ENCODE measurements at places on chromosomes 5 and 9.
A peak's percentile ranks its signal among the peaks of the same experiment; 100 is the strongest.

DNA sequence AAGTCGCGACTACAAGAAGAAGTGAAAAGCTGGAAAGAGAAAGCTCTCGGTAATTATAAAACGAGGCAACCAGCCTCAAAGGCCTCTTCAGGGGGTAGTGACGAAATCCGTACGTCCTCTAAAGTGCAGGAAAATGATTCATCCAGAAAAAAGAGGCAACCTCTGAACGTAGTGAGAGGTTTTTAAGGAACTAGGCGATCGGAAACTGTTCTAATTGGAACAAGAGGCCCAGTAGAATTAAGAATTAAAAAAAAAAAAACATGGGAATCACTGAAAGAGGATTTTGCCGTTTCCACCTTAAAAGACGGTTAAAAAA lies 1.0 kb downstream of the CSNK1A1 start:
- no peak for DNase-seq

- DNase-seq, result no peak
These were observed 543.1 kb upstream of the RIOK2 start for GRCh38 chr5:97726106-97726505.

- no peak for DNase-seq
These were observed 32.4 kb downstream of the TLE1 start for GRCh38 chr9:81656871-81657337.

DNA sequence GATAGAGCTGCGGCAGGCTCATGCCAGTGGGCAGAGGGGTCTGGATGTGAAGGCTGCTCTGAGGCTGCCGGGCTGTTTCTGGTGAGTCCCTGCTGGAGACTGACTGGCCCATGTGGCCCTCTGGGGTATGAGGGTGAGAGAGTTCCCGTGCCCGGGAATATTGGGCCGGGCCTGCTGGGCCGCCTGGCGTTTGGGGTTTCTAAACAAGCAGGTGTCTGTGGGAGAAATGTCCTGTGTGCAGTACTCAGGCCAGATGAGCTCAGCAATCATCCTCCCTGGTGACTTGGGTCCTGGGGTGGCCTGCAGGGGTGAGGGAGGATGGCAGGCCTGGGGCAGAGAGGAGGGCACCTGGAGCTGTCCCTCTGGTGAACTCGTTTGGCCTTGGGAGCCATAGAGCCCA lies 74.9 kb downstream of the MACROH2A1 start:
- no peak for DNase-seq

GRCh38 chr9:26813247-26813646 lies 79.4 kb downstream of the CAAP1 start:
- DNase-seq, result no peak

DNA sequence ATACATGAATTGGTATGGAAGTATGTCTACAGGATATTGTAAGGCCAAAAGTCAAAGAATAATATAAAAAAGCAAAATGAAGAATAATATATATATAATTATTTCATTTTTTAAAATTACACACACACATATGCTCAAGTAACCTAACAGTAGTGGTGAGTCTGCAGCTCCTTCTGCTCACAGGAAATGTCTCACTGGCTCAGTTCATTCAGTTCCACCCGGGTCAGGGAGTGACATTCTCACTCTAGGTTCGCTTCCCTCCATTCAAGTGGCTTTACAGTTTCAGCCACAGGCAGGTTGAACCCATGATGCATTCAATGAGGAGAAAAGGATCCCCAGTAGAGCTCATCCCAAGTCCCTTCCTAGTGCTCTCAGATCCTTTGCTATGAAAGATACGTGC lies 90.8 kb downstream of the SUSD1 start:
- DNase-seq, result no peak

- DNase-seq, result no peak
These were observed 331.8 kb downstream of the NDUFS4 start for GRCh38 chr5:53892224-53892623.

- no peak for DNase-seq
These were observed 11.2 kb upstream of the CACFD1 start for GRCh38 chr9:133448487-133448972.

DNA sequence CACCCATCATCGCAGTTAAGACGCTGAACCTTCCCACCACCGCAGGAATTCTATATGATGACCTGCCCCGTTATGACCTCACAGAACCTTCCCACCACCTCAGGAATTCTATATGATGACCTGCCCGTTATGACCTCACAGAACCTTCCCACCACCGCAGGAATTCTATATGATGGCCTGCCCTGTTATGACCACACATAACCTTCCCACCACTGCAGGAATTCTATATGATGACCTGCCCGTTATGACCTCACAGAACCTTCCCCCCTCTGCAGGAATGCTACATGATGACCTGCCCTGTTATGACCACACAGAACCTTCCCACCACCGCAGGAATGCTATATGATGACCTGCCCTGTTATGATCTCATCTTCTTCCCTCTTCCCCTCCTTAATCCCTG lies 64.3 kb downstream of the IRX1 start:
- DNase-seq, result no peak

- no peak for DNase-seq
These were observed 47.5 kb downstream of the TENT4A start for GRCh38 chr5:6760686-6761085.

GRCh38 chr9:105311306-105311705 lies 66.9 kb downstream of the SLC44A1 start:
- no peak for DNase-seq

GRCh38 chr9:81032030-81032572 lies 657.2 kb downstream of the TLE1 start:
- no peak for DNase-seq

- DNase-seq, result no peak
These were observed 71.0 kb downstream of the WNK2 start for GRCh38 chr9:93254806-93255493.

DNA sequence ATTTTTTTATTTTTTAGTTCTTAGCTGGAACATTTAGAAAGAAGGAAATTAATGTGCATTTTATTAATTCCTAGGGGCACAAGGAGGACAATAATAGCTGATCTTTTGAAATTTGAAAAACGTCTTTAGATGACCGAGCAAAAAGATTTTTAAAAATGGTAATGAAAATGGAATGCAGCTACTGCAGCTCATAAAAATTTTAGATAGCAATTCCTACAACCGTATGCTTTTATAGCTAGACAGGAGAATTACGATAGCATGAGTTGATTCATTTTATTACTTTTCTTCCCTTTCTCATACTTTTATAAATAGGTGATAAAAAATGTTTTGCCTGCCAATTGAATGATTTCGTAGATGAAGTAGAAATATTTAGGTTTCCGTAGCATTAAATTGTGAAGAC lies 13.7 kb upstream of the RUFY1 start:
- DNase-seq, result no peak

DNA sequence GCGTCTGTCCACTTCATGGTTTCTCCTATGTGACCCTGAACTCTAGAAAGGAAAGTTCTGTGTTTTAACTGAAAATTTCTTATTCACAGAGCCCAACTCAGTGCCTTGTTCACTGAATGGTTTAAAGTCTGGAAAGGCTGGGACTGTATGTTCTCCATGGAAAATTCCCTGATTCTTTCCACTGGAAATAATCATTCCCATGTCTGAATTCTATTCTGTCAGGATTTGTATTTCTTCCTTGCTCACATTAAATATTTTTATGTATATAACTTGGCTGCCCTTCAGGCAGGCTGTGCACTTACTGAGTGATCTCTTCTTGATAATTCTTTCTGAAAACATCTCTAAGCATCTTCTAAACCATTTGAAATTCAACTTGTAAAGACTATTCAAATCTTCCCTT lies 1126.9 kb upstream of the DMAC1 start:
- DNase-seq, result no peak

- no peak for DNase-seq
These were observed 133.0 kb upstream of the ASTN2 start for GRCh38 chr9:117547904-117548303.

GRCh38 chr9:25677301-25678146 lies 720 bp downstream of the TUSC1 start:
- DNase-seq, result peak; percentile 40

DNA sequence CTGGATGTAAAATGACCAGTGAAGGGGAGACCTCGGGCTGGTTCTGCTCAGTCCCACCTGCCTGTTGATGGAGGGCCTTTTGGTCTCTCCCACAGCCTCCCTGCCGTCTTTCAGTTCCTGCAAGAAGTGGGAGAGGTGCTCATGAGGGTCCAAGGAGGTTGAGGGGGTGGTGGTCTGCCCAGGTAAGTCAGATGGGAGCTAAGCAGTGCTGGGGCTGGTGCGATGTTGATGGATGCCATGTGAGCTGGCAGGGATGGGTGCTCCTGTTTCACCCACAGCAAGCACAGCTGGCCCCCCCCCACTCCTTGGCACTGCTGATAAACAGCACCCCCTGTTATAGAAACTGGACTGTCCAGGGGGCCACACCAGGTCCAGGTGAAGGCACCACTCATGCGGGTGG lies 145.6 kb downstream of the NSG2 start:
- no peak for DNase-seq

DNA sequence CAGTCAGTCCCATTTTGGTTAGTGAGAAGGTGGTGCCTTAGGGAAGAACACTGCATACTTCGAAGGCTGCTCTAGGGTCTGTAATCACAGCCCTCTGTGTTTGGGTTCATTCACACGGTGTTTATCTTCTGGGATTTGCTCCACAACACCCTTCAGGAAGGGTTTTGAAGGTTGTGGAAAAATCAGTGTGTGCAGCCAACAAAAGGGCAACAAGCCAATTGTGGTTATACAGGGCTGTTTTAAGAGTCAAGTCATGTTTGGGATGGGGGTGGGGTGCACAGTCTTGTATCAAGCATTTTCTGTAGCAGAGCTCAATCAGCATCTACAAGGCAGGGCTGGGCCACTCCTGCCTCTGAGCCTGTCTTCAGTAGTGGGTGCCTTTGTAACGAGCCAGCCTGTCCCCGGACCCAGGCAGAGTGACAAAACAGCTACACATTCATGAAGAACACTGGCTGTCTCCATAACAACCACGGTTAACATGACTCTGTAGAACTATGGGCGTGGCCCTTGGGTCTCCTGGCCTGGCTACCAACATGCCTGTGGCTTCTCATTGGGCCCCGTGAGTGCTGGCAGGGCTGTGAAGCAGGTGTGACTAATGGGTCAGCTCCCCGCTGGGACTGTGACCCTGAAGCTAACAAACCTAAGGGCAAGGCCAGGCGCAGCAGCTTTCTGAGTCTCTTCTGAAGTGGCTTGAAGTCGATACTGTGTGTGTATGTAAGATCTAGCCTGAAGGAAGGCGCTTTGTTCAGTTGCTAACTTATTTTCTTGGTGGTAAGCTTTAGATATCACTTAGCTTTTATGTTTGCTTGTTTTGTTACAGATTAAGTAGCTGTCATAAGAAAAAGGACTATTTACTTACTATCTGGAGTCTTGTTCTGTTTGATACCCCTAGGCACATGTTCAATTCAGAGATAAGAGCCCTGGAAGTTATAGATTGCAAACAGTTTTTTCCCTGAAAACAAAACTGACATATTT lies 27.9 kb upstream of the GOLM1 start:
- peak; percentile 63 for DNase-seq

DNA sequence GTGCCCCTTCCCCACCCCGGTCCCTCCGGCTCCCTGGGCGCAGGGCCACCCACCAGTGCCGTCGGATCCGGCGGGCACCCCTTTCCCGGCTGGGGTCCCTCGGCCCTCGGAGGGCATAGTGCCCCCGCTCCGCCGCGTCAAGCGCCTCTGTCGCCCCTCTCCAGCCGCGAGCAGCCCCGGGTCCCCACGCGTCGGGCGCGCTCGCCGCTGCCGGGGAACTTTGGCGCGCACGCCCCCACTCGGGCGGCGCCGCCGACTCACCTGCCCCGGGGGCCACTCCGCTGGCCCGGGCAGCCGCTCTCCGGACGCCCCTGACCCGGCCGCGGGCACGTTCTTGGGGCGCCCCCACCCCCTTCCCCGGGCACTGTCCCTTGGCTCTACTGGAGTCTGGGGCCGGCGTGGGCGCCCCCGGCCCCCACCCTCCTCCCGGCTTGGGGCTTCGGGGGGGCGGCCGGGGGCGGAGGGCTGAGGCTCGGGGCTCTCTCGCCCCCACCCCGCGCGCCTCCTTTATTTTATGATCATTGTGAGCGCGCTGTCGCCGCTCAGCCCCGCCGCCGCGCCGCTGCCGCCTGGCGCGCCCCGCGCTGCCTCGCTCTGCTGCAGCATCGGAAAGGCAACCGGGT lies 1.1 kb upstream of the FAM78A start:
- DNase-seq, result no peak

DNA sequence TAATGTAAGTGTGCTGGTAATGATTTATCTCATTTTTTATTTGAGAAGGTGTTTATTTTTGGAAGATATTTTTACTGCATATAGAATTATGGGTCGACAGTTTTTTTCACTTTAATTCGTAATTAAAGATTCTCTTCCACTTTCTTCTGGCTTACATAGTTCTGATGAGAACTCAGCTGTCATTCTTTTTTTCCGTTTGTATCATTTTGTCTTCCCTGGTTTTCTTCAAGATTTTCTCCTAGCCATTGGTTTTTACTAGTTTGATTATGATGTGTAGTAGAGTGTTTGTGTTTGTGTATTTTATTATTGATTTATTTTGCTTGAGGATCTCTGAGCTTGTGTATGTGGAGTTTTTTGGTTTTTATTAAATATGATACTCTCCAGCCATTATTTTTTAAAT lies 21.7 kb downstream of the SLF1 start:
- no peak for DNase-seq

DNA sequence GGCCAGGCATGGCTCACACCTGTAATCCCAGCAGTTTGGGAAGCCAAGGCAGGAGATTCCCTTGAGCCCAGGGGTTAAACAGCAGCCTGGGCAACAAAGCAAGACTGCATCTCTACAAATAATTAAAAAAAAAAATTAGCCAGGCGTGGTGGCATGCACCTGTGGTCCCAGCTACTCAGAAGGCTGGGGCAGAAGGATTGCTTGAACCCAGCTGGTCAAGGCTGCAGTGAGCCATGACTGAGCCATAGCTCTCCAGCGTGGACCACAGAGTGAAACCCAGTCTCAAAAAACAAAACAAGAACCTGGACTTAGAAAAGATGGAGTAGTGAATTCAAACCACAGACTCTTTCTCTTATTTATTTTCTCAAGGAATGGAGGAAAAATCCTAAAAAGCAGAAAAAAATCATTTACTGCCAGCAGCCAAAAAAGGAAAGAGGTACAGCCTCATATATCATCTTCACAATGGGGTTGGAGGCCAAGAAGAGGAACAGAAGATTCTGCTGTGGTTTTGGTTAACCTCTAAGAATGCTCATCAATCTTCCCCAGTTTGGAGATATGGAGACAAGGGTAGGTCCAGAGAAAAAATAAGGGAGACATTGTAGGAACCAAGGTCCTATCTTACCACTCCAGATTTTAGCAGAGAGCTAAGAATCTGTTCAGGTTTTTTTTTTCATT lies 40.0 kb upstream of the MYO10 start:
- no peak for DNase-seq

All from NCI-H526 treated with DMSO at 0.1 percent for 48 hours (cell line).